HFFc6 (cell line): ENCODE measurements at places on chromosomes 4 and X.

- no peak for DNase-seq
These were observed 250.4 kb downstream of the TMA16 start for GRCh38 chr4:163744861-163745260.

DNA sequence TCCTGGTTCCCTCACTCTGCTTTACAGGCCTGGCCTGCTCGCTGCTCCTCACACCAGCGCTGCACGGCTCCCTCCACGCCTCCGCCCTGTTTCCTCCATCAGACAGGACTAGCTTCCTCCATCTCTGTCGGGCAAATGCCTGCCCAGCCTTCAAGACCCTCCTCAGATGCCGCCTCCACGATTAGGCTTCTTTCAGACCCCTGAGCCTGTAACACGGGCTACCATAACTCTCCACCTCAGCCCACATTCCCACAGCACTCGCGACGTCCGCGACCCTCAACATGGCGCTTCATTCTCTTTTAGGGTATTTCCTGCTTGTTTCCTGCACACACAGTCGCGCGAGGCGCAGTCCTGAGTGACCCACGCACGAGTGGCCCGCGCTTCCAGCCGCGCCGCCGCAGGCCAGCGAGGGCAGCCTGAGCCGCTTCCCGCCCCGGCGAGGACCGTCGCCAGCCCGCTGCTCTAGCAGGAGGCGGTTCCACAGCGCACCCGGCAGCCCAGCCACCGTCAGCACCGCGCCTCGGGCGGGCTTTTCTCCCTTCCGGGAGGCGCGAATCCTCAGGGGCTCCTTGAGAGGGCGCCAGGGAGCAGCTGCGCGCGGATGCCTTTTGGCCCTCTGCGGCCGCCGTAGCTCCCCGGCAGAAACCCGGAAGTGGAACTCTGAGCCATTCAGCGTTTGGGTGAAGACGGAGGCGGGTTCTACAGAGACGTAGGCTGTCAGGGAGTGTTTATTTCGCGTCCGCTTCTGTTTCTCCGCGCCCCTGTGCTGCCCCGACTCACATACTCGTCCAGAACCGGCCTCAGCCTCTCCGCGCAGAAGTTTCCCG is at the start of gene FRG1:
FRG1 (plus strand) TSS at position 695 of the 827 bp plus-strand sequence. CDS start 138 bp downstream, outside the sequence.
- DNase-seq, result peak; percentile 96

DNA sequence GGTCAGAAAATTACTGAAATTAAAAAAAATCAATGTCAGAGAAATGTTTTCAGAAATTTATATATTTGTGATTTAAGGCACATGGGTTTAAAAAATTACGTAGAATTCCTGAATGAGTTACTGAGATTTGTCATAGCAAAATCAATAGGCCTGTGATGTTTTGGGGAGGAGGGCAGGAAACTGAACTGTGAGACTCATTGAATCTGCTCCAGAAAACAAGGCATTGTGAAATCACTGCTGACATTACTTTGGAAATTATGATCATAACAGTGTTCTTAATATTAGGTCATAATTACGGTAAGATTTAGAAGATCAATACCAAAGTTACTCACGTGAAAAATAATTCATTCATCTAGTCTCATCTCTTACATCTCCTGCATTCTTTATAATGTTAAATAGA is 5.3 kb downstream of the FGF5 start:
- no peak for DNase-seq

DNA sequence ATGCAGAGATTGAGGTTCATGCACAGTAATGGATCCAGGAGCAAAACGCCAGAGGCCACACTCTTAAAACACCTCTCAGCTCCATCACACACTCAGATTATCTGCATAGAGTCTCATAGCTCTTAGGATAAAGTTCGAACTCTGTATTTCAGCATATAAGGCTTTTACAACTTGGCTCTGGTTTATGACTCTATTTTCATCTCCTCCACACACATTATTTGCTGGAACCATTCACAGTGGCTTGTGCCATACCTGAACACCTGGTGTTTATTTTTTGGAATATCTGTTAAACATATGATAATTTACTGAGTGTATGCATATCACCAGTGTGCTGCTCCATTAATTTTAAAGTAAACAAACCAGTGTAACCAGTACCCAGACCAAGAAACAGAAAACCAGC is 27.2 kb downstream of the RASL11B start:
- DNase-seq, result no peak

DNA sequence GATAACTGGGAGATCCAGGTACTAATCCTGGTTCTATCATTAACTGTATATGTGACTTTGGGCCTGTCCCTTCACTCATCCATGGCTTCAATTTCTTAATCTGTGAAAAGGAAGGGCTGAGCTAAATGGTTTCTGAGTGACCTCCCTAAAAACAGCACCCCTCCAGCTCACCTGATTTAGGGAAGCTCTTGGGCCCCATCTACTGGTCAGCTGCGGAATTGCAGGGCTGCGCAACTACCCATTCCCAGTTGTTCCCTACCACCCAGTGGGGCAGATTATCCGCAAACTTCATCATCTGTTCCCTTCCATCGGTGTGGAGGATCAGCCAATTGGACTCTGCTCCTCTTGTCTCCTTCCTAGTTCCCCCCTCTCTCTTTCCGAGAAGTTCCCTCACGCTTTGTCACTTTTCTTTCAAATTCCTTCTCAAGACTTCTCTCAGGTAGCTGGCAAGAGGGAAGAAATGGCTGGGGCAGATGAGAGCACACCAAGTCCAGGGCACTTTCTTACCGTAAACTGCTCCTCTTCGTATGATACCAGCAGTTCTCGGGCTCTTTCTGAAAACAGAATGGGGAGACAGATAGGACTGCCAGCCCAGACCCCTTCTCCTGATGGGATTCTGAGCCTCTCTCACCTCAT is 5.8 kb downstream of the LAS1L start:
- DNase-seq, result no peak

GRCh38 chrX:18348047-18348446 is 6.4 kb downstream of the SCML2 start:
- no peak for DNase-seq

- no peak for DNase-seq
These were observed 28.6 kb upstream of the MXD4 start for GRCh38 chr4:2290488-2290887.
